ENCODE measurements at places on chromosomes 5 and 9.

- DNase-seq = no peak
Measured at GRCh38 chr9:126805554-126806262, 868 bp downstream of the ZBTB43 start.

GRCh38 chr9:82154573-82154972 lies 166.0 kb downstream of the SPATA31D1 start:
- no peak for DNase-seq

DNA sequence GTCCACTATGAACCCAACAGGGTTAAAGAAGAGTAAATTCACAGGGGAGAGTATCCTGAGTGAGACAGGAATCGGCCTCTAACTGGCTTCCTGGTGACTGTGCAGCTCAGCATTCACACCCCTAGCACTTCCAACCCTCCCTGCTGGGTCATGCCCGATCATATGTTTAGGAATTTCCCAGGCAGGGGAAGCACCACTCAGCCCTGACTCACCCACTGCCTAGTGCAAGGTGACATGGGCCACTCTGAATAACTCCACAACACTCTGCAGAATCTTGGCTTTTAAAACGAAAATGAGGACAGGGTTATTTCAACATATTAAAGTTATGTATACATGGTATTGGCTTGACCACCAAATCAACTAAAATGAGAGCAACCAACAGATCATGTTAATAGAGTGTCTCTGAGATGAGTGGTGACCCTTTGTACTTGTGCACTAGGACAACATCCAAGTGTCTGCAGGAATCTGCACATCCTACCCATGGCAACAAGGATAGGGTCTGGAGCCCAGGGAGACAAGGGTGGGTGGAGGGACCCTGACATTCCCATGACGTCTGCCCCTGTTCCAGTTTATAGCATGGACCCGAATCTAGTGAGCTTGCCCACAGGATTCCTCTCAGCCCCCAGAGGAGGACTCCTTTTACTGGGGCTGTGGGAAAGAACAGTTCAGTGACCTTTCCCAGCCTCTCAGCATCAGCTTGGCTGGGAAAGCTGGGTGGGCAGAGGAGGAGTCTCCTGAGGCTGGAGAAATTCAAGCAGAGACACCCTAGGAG lies 485.8 kb downstream of the SEMA5A start:
- DNase-seq = no peak

- no peak for DNase-seq
Measured at GRCh38 chr9:75814667-75815066, 75.8 kb upstream of the PCSK5 start.

GRCh38 chr5:56088967-56089829 lies 94.4 kb upstream of the IL6ST start:
- DNase-seq = no peak

GRCh38 chr5:91434348-91434747 lies 51.2 kb upstream of the ARRDC3 start:
- no peak for DNase-seq

DNA sequence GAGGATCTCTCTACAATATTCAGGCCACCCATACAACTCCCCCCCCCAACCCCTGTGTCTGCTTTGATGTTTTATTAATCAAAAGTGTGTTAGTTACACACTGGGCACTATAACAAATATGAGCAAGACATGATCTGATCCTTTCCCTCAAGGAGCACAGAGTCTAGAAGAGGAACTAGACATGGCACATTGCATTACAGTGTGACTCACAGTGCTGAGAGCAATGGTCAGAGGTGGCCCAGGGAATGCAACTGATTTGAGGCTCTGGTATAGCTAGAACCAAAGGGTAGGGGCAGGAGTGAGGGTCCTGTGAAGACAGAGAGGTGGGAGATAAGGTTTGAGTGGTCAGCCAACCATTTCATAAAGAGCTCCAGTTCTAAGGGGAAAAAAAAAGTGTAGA lies 539.2 kb downstream of the ACTL7B start:
- no peak for DNase-seq

GRCh38 chr9:121187636-121188305 lies 13.9 kb downstream of the RAB14 start:
- no peak for DNase-seq

DNA sequence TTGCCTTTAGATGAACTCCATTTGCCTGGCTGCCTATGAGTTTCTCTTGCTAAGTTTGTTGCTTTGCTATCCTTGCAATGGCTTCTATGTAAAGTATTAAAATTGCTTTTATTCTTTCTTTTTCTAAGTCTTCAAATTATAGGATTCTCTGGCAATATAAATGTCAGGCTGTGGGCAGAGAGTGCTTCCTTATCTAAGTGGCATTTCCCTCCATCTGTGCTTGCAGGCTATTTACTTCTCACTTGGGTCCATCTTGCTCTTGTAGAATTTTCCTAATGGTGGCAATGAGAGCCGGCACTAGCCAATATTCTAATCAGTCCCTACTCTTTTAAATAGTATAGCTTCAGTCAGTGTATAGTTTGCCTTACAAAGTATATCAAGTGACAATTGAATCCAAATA lies 63.3 kb downstream of the FAM174A start:
- no peak for DNase-seq

DNA sequence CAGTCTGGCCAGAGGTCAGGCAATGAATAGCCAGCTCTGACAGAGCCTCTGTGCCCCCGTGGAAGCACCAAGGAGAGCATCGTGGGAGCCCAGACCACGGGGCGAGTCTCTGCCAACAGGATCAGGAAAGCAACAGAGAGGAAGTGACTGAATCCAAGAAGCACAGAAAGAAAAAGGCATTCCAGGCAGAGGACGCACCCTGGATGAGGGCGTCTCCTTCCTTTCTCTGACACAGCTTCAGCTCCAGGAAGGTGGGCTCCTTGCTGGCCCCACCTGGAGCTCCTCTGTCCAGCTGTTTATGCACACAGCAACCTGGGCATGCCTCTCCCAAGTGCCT lies 16.6 kb downstream of the HK3 start:
- no peak for DNase-seq

- DNase-seq = no peak
Measured at GRCh38 chr9:36006549-36007315, 30.0 kb upstream of the RECK start.

DNA sequence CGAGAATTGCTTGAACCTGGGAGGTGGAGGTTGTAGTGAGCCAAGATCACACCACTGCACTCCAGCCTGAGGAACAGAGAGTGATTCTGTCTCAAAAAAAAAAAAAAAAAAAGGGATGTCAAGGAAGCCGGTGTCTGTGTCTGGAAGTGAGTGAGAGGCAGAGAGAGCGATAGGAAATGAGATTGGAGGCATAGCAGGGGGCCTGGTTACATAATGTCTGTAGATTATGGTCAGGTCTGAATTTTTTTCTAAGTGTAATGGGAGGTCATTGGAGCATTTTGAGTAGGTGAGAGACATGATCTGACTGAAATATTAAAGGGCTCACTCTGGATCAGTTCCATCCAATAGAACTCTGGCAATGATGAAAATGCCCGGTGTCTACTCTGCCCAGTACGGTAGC lies 40.4 kb upstream of the CTNNA1 start:
- no peak for DNase-seq

GRCh38 chr5:50763351-50763750 lies 96.9 kb downstream of the PARP8 start:
- no peak for DNase-seq

GRCh38 chr5:14306329-14306815 lies 163.2 kb downstream of the TRIO start:
- DNase-seq = no peak

- no peak for DNase-seq
Measured at GRCh38 chr5:81838307-81838906, 87.5 kb upstream of the SSBP2 start.

GRCh38 chr9:89408628-89409101 lies 89.2 kb downstream of the SEMA4D start:
- DNase-seq = no peak

DNA sequence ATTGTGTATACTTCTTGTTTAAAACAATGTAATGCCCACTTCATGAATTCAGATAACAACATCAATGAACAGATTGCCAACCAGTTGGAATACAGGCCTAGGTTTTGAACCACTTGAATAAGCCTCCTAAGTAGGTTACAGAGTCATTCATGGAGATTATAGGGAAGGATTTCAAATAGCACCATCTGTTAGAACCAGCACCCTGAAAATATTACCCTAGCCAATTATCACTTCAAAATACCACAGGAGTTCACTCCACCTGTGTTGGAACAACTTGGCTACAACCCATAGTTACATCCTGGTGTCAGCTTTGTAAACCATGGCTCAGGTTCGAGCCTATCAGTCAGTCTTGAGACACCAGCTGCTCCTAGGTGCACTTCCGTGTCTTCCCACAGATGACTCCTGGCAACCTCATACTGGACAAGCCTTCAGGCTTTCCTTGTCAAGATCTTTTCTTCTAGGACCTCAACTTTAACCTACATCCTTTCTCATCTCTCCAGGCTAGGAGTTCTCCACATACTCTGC lies 350.0 kb downstream of the DEPDC1B start:
- DNase-seq = no peak

DNA sequence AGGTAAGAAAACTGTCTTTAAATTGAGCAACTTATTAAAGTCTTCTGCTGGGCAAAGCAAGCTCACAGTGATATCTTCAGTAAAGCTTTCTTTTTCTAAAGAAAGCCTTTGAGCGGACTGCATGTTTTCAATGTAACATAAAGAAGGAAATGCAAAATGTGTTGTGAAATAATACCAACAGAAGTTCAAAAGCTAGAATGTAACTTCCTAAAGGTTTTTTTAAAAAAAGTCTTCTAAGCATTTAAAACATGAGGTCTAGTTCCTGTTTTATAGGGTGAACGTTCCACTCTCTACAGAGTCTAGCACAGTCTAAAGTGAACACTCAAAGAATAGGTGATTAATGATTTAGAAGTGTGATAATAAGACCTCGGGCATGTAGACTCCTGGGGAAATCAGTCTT lies 62.9 kb downstream of the DENND1A start:
- no peak for DNase-seq

GRCh38 chr9:100099722-100100042 lies 639 bp downstream of the INVS start:
- peak; percentile 72 for DNase-seq

DNA sequence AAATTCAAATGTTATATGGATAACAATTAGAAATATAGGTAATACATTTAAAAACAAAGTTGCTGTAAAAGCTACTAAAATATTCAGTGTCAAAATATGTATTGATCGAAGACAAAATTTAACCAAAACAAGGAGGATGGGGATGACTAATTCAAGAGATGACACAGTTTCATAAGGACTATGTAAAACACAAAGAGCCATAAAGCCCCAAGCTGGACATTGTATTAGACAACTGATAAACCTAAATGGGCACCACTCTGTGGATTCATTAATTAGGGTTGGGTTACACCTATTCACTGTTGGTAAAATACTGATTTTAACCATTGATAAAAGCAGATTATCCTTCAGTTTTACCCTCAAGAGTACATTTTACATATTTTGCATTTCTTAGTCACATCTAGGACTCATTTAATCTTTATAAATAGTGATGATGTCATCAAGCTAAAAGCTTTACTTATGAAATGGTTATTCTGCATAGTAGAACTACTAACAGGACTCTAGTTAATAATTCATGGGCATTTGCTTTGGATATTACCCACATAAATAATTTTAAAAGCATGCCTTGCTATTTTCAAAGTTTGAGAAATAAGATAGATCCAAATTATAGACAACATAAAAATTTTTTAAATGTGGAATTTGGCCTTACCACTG lies 13.7 kb downstream of the TUT7 start:
- DNase-seq = no peak

GRCh38 chr5:103667068-103667467 lies 104.5 kb upstream of the NUDT12 start:
- DNase-seq = no peak

GRCh38 chr5:107426209-107426608 lies 244.5 kb downstream of the EFNA5 start:
- no peak for DNase-seq

GRCh38 chr5:164341056-164341619 lies 835.7 kb downstream of the MAT2B start:
- DNase-seq = peak; percentile 18

DNA sequence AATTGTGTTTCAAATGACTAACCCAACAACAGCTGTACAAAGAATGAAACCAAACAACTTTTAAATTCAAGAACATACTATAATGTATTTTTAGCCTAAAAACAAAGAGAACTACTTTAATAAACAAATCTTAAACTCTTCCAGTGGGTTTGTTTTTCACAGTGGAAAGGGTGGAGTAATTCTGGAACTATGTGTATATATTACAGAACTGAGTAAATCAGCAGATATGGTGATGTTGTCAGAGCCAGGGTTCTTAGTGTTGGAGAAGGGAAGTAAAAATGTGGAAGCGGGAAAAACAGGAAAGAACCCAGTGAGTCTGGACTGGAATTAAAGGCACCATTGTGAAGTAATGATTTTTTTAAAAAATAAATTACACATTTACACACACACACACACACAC lies 144.9 kb downstream of the CDK5RAP2 start:
- no peak for DNase-seq

GRCh38 chr5:15612915-15613635 lies 113.1 kb downstream of the FBXL7 start:
- DNase-seq = no peak

DNA sequence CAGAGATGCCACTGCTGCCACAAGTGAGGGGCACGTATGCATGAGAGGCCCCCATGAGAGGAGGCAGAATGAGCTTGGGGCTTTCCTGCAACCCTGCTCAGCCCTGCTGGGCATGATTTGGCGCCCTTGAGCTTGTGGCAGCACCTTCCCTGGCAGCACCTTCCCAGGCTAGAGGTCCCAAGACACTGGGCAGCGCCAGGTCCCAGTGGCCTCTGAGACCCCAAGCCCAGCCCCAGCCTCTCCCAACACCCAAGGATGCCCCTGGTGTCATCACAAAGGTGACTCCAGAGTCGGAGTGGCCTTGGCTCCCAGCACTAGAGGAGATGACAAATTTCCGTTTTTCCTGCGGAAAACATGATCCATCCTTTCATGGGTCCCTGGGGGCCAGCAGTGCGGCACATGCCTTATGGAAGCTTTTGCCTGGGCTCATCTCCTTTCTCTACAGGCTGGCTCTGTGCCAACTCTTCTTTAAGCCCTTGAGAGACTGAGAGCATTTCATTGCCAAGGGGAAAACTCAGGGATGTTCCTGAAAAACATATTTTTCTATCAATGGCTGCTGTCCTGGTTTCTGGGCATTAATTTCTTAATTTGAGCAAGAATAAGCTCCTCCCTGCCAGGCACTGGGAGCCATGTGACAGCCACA lies 77.1 kb upstream of the ADAMTS2 start:
- no peak for DNase-seq

DNA sequence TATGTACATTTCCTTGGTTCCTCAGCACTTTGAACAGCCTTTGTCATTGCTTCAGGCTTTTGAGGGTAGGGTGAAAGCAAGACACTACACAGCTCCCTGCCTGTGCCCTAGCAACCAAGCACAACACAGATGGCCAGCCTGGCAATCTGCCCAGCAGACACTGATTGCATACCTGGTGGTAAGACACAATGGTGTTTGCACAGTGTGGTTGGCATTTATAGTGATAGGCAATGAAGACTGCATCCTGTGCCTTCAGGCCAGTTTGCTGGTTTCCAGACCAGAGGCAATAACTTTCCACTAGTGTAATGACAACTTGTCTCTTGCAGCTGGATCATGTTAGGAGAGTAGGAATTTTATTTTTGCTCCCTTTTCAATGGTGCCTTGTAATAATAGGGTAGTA lies 144.5 kb upstream of the TNC start:
- DNase-seq = peak; percentile 98

- DNase-seq = no peak
Measured at GRCh38 chr9:76595645-76596044, 136.7 kb downstream of the GCNT1 start.

All from NCI-H2081 (cell line).